ENCODE measurements at places on chromosomes 4 and X. TPM values are rescaled to one million over a fixed set of nuclear protein-coding genes. Genes with fewer than 3 reads are reported as not detected.

The CWH43 gene
- total RNA-seq, result not detected

The DUX4 gene
- not detected for total RNA-seq

The POLN gene
- total RNA-seq, result 1.6 TPM

The NAA11 gene
- 0.97 TPM for total RNA-seq

The TSPAN6 gene
- total RNA-seq, result 44.5 TPM

The ARHGAP4 gene
- 5.2 TPM for total RNA-seq

The CT55 gene
- not detected for total RNA-seq

The SMIM10L2A gene
- under 0.01 TPM for total RNA-seq

The IGFBP7 gene
- total RNA-seq, result 234 TPM

The TGIF2LX gene
- not detected for total RNA-seq

The MAGEB10 gene
- total RNA-seq, result not detected

The GABRQ gene
- total RNA-seq, result under 0.01 TPM

The OPRPN gene
- not detected for total RNA-seq

The ADAM29 gene
- not detected for total RNA-seq

The MGARP gene
- 41.2 TPM for total RNA-seq

The TCEAL8 gene
- total RNA-seq, result 108 TPM

All from fibroblast of villous mesenchyme (primary cell).